Fibroblast of villous mesenchyme (primary cell): ENCODE measurements at places on chromosomes 2 and 18. TPM values are rescaled to one million over a fixed set of nuclear protein-coding genes. Genes with fewer than 3 reads are reported as not detected.
A peak's percentile ranks its signal among the peaks of the same experiment; 100 is the strongest.

- DNase-seq = no peak
Observed at GRCh38 chr2:157418239-157418641, 25.6 kb downstream of the CYTIP start.

GRCh38 chr2:171008550-171009205 lies 79.6 kb downstream of the GORASP2 start:
- DNase-seq = peak; percentile 72

The UGT1A7 gene
- total RNA-seq = not detected in 2 replicates

DNA sequence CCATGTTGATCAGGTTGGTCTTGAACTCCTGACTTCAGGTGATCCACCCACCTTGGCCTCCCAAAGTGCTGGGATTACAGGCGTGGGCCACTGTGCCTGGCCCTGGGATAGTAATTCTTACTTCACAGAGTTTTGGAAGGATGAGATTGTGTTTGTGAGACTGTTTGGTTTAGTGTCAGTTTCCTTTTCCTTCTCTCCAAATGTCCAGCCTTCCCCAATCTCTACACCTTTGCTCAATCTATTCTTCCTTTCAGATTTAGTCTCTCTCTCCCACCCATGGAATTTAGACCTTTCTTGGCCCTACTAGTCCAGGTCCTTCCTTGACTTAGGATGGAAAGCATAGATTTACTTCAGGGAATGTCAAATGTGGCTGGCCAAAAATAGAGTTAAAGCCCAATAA lies 12.2 kb upstream of the IL1A start:
- no peak for DNase-seq

GRCh38 chr2:237171396-237171795 lies 85.7 kb downstream of the COPS8 start:
- DNase-seq = peak; percentile 99

- DNase-seq = peak; percentile 62
Observed at GRCh38 chr18:45416168-45416567, 199.1 kb upstream of the SLC14A2 start.

- no peak for DNase-seq
Observed at GRCh38 chr2:43685357-43685756, 9.1 kb upstream of the C1GALT1C1L start.

The KIAA2012 gene
- under 0.01 TPM in 2 replicates for total RNA-seq
